NCI-H748 treated with DMSO at 0.1 percent for 48 hours (cell line): ENCODE measurements at places on chromosomes 5 and 9.

- no peak for DNase-seq
Measured at GRCh38 chr5:100803397-100803796, 99.7 kb downstream of the ST8SIA4 start.

DNA sequence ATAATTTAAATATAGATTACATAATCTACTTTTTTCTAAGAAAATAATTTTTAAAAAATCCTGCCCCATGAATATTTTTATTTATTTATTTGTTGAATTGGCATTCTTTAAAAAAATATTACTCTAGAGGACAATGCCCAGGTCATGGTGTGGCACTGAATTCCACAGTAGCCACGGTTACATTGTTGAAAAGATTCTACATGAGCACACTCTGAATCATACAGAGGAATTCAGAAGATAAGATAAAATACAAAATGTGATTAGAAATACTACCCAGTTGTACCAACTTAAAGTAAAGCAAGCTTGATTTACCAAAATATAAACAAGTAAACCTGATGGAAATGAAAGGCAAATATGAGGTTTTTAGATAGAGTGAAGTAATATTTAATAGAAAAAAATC lies 183.7 kb downstream of the HCN1 start:
- no peak for DNase-seq

- no peak for DNase-seq
Measured at GRCh38 chr5:10059980-10060379, 189.7 kb downstream of the ATPSCKMT start.

DNA sequence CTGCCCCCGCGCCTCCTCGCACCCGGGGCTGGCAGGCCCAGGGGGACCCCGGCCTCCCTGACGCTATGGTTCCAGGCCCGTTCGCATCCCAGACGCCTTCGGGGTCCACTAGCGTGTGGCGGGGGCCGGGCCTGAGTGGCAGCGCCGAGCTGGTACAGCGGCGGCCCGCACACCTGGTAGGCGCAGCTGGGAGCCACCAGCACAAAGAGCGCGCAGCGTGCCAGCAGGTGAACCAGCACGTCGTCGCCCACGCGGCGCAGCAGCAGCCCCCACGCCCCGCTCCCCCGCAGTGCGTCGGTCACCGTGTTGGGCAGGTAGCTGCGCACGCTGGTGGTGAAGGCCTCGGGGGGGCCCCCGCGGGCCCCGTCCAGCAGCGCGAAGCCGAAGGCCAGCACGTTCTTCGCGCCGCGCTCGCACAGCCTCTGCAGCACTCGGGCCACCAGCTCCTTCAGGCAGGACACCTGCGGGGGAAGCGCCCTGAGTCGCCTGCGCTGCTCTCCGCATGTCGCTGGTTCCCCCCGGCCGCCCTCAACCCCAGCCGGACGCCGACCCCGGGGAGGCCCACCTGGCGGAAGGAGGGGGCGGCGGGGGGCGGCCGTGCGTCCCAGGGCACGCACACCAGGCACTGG lies 548 bp downstream of the TERT start:
- DNase-seq = no peak

- no peak for DNase-seq
Measured at GRCh38 chr5:437281-437771, 5.7 kb upstream of the EXOC3 start.

GRCh38 chr5:132325691-132326090 lies 31.5 kb downstream of the SLC22A4 start:
- DNase-seq = no peak

GRCh38 chr5:54738118-54738972 lies 220.8 kb downstream of the SNX18 start:
- DNase-seq = no peak

- DNase-seq = no peak
Measured at GRCh38 chr9:97981846-97982682, 1.1 kb upstream of the ANP32B start.

DNA sequence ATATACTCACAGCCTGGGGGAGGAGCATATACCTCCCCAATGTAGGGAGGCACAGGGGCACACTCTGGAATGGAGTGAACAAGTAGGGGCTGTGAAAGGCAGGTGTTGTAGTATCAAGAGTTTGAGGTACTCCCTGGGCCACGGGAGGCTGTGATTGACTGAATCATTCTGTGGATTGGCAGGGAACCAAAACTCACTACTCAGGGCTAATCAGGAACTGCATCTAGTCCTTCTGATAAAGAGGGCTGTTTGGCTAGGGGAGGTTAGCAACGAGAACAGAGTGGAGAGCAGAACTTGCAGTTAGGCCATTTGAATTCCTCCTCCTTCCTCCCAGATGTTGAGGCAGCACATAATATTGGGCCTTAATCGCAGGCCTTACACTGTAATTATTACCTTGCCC lies 369.2 kb upstream of the MPDZ start:
- no peak for DNase-seq

GRCh38 chr5:142905348-142905747 lies 135.2 kb downstream of the ARHGAP26 start:
- no peak for DNase-seq

DNA sequence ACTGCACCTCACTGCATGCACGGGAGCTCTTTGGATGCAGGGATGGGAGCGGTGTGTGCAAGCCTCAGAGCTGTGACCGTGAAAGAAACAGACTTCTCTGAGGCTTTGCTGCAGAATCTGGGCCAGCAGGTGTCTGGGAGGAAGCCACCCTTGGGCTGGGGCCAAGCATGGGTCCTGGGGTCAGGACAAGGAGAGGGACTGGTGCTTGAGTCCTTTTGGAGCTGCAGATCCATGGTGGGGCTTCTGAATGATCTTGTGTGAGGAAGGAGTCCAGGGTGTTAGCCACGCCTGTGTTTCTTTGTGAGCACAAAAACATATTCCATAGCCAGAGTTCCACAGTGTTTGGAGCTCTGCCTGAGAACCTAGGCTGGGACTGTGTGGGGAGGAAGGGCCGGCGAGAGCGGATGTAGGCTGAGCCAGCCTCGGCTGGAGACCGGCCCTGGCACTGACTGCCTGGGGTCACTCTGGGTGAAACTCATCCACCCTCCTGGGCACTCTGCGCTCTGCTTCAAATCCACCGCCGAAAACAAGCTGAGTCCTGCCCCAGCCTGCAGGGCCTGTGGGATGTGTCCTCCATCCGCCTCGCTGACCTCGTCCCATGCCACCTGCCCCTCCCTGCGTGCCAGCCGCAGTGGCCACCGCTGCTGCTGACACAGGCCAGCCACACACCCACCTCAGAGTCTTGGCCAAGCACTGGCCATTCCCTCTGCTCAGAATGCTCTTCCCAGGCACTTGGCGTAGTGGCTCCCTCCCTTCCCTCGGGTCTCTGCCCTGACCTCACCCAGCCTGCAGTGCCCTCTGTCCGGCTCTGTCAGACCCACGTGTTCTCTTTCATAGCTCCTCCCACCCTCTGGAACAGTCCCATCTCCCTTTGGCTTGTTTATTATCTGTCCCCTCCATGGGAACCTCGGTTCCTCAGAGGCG lies 26.7 kb downstream of the ERGIC1 start:
- DNase-seq = no peak

DNA sequence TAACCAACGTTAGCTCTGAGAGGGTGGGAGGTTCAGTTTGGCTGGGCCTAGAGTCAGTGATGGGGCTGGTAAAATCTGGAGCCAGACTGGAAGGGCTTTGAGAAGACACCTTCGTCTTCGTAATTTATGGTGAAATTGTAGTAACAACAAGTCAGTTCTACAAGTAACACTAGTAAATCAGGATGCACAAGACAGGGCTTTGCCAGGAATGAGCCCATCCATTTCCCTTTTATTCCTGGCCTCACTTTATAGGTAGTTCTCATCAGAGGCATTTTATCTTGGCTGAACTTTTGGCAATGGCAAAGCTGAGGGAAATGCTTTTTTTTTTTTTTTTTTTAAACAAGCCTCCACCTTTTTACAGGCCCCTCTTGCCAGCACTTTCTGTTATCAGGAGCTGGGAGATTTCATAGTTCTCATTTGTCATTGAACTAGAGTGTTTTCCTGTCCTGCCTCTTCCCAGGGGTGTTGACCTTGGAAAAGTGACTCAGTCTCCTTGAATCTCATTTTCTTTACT lies 110.5 kb upstream of the KLF4 start:
- DNase-seq = no peak

- DNase-seq = no peak
Measured at GRCh38 chr5:81760521-81760920, 9.6 kb upstream of the SSBP2 start.

GRCh38 chr5:55140908-55141665 lies 18.9 kb upstream of the GPX8 start:
- no peak for DNase-seq

DNA sequence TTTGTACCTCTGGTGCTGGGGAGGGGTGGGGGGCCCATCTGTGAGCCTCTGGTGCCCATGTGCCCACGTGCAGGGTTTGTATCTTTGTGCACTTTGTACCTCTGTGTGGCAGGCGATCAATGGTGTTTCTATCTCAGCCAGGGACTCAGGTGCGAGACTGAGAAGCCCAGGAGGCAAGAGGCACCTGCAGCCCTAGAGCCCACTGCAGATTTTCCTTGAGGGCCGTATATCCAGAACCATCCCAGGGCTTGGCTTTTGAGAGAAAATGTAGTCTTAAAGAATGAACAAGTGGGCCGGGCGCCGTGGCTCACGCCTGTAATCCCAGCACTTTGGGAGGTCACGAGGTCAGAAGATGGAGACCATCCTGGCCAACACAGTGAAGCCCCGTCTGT lies 52.2 kb upstream of the KCNMB1 start:
- DNase-seq = no peak

DNA sequence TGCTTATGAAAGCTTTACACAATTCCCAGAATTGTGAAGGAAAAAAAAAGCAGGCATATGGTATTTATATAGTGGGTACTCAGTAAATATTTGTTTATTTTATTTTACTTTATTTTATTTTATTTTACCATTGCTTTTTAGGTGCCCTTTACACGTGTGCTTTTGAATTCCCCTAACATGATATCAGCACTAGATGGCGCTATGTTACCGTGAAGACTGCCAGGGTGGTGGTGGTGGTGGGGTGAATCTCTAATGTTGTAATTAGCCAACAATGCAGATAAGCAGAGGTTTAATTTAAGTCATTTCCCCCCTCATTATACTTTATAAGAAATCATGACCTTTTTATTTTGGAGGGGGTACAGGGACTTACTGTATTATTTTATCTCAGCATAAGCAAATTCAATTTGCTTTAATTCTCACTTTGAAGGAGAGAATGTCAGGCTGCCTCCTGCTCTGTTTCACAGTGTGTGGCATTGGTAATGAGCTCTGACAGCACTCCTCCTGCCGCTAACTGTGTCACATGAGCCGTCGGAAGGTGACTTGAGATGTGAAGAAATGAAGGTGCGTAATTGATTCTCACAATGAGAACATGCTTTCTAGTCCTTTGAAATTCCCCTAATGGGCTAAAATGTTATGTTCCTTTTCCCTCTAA lies 165.6 kb downstream of the YTHDC2 start:
- peak; percentile 42 for DNase-seq

- DNase-seq = no peak
Measured at GRCh38 chr5:42592401-42593140, 164.0 kb upstream of the CCDC152 start.

GRCh38 chr5:135625486-135625885 lies 46.7 kb upstream of the CXCL14 start:
- DNase-seq = no peak
